ENCODE measurements at places on chromosomes 11 and 22.

- DNase-seq, result peak; percentile 63
Measured at GRCh38 chr11:128553662-128554362, 33.5 kb downstream of the ETS1 start.

- no peak for DNase-seq
Measured at GRCh38 chr11:13280092-13280722, 2.6 kb downstream of the BMAL1 start.

- no peak for DNase-seq
Measured at GRCh38 chr11:46130286-46130940, 9.2 kb upstream of the PHF21A start.

DNA sequence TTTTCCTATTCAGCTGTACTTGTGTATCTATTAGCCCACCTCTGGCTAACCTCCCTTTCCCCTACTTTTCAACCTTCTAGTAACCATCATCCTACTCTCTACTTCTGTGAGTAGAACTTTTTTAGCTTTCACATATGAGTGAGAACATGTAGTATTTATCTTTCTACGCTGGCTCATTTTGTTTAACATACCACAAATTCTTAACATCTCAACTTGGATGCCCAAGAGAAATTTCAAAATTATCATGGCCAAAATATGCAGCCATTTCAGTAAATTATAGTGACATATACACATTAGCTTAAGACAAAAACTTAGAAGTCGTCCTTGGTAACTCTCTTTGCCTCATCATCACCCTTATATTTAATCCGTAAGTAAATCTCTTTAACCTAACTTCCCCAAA is 34.7 kb downstream of the LUZP2 start:
- DNase-seq, result no peak

GRCh38 chr11:12015486-12015885 is 7.1 kb upstream of the DKK3 start:
- no peak for DNase-seq

- DNase-seq, result no peak
Measured at GRCh38 chr11:19395050-19395449, 154.3 kb upstream of the E2F8 start.

- no peak for DNase-seq
Measured at GRCh38 chr11:61906522-61906909, 10.8 kb downstream of the RAB3IL1 start.

DNA sequence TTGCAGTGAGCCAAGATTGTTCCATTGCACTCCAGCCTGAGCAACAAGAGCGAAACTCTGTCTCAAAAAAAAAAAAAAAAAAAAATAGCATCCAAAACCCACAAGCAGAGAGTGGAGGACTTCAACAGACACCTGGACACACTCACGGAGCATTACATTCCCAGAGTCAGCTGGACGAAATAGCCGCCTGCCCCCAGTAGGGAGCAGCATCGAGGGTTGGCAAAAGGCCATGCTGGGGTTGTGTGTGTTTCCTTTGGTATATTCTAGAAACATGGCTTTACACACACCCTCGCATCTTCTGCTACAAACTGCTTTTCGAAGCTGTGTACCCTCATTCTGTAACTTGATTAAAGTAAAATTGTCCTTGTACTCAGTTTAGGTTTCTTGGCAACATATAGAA is 5.3 kb downstream of the ADA2 start:
- DNase-seq, result no peak

DNA sequence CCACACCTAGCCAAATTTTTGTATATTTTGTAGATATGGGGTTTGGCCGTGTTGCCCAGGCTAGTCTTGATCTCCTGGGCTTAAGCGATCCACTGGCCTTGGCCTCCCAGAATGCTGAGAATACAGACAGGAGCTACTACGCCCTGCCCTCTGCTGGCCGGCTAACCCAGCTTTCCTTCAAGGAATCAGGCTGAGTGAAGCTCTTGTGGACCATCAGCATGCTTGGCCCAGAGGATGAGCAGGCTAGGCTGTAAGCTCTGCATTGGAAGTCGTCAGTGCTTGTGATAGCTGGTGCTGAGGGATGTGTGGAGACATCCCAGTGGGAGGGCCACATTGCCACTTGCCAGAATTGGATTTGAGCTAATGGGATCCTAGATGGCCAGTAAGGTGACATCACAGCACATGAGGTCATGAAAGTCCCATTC is 60.6 kb downstream of the MED15 start:
- no peak for DNase-seq

GRCh38 chr11:31959716-31960115 is 131.2 kb upstream of the RCN1 start:
- no peak for DNase-seq

DNA sequence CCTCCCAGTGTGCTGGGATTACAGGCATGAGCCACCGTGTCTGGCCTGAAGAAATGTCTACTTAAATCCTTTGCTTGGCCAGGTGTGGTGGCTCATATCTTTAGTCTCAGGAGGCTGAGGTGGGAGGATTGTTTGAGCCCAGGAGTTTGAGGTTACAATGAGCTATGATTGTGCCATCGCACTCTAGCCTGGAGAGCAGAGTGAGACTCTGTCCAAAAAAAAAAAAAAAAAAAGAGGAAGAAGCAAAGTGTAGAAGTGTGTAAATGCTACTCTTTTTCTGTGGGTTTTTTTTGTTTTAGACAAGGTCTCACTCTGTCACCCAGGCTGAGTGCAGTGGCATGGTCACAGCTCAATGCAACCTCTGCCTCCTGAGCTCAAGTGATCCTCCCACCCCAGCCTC is 6.4 kb upstream of the ATG16L2 start:
- no peak for DNase-seq

DNA sequence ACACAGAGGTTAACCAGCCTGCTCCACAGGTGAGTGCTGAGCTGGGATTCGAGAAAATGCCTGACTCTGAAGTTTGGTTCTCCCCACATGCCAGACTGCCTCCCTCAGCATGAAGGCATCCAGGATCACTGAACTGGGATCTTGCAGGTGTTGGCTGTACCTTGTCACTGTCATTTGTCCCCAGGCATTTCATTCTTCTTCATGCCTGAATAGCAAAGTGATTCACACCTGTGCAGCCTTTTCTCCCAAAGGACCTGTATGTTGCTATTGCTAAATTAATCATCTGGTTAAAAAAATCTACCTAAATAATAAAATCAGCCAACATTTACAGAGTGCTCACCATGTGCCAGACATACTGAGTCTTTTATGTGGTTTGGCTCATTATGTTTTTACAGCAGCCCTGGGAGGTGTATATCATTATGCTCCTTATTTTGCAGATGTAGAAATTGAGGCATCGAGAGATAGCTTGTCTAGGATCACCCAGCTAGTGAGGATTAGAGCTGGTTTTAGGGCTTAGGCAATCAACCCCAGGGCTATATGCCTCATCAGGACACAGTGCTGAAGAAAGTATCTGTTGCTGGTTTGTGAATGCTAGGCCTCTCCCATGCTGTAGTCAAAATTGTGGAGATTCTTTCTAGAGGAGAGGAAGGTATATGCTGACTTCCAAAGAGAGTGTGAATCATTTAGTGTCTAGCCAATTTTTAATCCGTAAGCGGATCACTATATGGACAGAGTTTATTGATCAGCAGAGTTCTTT is 204.4 kb downstream of the HIPK3 start:
- no peak for DNase-seq

DNA sequence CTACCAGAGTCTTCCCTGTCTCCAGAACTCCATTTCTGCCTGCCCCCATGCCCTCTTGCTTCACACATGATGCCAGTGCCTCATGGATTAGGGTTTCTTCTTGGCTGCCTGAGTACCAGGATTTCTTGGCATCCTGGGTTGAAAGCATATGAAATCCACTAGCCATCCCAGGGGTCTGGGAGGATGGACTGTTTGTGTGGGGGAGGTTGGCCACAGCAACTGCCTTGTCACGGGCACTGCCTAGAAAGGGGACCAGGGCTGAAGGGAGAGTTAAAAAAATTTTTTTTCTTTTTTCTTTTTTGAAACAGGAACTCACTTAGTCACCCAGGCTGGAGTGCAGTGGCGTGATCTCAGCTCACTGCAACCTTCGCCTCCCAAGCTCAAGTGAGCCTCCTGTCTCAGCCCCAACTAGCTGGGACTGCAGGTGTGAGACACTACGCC is 4.2 kb downstream of the USP35 start:
- no peak for DNase-seq

DNA sequence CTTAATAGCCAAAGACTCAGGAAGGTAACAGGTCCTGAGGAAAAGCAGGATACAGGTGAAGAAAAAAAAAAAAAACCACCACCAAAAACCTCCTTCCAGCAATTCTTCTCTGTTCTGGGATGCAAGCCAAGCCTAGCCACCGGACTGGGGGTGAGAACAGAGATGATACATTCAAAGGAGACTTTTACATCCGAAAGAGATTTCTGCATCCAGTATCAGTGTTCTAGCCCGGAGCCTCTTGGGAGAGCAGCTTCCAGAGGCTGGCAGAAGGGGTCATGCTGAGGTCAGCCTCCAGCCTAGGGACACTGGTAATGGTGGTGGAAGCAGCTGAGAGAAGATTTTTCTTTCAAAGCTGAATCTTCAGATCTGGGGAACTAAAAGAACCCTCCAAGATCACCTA is 76.2 kb downstream of the KCNC1 start:
- DNase-seq, result no peak

- DNase-seq, result no peak
Measured at GRCh38 chr22:27349456-27349855, 452.1 kb downstream of the MN1 start.

- no peak for DNase-seq
Measured at GRCh38 chr11:76781046-76781801, 1.9 kb upstream of the TSKU start.

DNA sequence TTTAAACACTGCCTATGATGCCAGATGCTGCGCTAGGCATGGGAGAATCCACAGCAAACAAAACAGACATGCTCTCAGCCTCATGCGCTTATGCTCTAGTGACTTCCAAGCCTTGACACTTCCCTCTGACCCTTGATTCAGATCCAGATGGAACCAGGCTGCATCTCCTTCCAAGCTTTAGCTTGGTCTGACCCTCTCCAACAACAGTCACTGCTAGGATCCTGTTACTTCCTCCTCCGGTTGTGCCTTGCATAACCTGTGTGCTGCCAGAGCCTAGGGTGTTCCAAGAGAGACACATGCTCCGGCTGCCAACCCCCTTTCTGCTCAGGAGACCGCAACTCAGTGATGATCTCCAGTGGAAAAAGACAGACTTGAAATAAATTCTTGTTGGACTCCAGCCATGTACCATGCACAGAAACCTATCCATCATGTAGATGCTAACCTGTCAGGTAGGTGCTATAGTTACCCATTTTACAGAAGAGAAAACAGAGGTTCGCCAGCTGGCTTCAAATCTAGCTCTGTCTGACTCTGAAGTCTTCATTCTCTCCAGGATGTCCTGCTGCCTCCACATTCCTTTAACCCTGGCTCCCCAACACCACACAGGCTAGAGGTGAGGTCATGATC is 136.3 kb upstream of the TEAD1 start:
- DNase-seq, result no peak

DNA sequence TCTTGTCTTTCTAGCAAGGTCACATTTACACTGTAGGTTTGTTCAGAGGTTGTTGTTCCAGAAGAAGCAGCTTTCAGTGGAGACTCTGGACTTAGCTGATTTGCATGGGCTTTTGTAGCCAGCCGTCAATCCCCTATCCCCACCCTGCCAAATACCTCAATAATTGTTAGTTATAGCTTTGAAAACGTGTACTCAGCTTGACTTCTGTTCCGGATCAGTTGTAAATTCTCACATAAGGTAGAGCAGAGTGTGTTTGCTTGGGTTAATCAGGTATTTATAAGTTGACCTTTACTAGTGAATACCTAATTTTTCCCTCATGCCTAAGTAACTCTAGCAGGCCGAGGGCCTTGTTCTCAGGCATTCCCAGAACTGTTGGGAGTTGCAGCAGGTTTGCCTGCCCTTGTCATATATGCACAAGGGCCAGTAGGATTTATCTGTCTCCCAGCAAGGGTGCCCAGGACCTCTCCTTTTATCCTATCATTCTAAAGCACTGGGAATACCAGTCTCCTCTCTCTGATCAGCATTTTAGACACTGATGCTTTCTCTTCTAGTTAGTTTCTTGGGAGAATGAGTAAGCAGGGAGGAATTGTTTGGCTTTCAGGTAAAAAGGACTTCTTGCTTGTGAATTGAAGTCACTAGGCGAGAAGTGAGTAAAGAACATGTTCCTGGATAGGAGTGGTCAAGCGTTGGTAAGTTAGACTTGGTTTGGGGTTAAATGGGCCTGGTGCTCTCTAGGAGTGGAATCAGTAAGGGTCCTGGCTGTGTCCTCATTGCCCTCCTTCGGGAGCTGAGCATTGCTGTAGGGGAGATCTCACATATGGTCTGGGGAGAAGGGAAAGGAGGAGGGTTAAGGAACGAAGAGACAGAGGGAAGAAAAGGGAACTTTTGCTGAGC is 22.1 kb downstream of the STIM1 start:
- DNase-seq, result no peak

DNA sequence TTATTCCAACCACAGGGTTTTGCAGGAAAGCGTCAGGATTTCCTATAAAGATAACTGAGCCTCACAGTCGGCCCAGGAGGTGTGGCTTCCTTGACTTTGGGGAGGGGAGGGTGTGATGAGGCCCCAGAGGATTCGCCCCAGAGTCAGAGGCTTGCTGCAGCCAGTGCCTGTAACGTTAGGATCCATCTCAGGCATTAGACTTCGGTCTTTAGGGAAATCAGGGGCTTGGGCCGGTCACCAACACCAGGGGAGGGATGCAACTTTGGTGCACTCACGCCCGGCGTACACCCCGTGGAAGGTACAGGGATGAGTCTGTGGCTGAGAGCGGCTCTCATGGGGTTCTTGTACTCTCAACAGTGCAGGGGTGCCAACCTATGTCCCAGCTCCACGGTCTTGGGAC is 5.7 kb upstream of the ANO1 start:
- DNase-seq, result no peak

- no peak for DNase-seq
Measured at GRCh38 chr11:64599698-64600211, 8.7 kb downstream of the SLC22A12 start.

- DNase-seq, result no peak
Measured at GRCh38 chr22:24761888-24762675, 12.4 kb downstream of the PIWIL3 start.

DNA sequence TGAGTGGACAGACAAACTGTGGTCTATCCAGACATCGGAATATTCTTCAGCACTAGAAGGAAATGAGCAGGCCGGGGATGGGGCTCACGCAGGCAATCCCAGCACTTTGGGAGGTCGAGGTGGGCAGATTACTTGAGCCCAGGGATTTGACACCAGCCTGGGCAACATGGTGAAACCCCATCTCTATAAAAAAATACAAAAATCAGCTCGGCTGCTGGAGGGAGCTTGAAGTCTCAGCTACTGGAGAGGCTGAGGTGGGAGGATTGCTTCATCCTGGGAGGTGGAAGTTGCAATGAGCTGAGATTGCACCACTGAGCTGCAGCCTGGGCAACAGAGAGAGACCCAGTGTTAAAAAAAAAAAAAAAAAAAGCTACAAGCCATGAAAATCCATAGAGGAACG is 8.0 kb upstream of the CTSD start:
- DNase-seq, result peak; percentile 68

- no peak for DNase-seq
Measured at GRCh38 chr11:10303558-10304363, 1.1 kb upstream of the ADM start.

- DNase-seq, result no peak
Measured at GRCh38 chr22:37855462-37855861, 6.2 kb downstream of the EIF3L start.

GRCh38 chr11:122115524-122116379 is at the start of gene BLID:
TSS of gene BLID (minus strand) at chr11:122116215. CDS start at chr11:122115922, 293 bp downstream.
- peak; percentile 36 for DNase-seq

GRCh38 chr11:70016666-70017367 is 61.3 kb upstream of the ANO1 start:
- no peak for DNase-seq
